Stimulated activated CD4-positive, alpha-beta T cell treated with anti-CD3 and anti-CD28 coated beads, Interleukin-4, amount 100 ng/mL, for 24 hours (primary cell): ENCODE measurements at places on chromosomes 12 and 14.

GRCh38 chr12:8648576-8649205 lies 13.9 kb downstream of the MFAP5 start:
- DNase-seq, result peak; percentile 73

DNA sequence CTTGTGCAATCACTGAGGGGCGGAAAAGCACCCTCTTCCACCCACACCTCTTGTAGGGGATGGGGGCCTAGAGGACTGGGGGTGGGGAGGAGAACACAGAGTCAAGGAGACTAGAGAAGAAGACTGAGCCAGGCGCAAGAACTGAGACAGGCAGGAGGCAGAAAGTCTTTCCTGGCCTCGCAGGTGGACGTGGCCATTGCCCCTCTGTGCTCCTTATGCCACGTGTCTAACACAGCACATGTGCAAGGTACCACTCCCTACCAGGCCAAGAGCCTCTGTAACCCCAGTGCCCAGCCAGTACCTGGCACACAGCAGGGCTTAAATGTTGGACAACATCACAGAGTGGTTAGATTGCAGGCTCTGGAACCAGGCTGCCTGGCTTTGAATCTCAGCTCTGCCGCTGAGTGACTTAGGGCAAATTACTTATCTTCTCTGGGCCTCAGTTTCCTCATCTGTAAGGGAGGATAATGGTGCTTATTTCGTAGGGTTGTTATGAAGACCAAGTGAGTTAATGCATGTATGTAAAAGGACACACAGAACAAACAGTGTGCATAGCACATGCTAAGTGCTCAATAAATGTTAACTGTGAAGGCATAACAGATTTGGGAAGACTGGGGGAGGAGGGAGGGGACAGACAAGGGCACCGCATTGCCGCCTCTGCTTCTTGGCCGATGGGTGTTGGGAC lies 1.4 kb upstream of the TAMALIN start:
- DNase-seq, result no peak

GRCh38 chr12:56880125-56880992 lies 53.8 kb downstream of the SDR9C7 start:
- no peak for DNase-seq

GRCh38 chr14:68271913-68272391 lies 452.4 kb downstream of the RAD51B start:
- DNase-seq, result no peak

GRCh38 chr14:68182492-68182891 lies 362.9 kb downstream of the RAD51B start:
- DNase-seq, result peak; percentile 9

DNA sequence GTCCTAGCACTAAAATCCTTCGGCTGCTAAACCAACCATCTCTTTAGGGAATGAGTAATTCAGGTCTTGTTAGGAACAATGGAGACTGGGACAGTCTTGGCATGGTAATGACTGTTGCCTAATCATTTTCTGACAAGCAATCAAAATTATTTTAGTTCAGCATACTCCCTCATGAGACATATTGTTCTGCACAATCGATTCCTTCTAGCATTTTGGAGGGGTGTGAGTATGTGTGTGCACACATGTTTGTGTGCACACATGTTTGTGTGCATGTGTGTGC lies 2.1 kb upstream of the KRT1 start:
- no peak for DNase-seq

DNA sequence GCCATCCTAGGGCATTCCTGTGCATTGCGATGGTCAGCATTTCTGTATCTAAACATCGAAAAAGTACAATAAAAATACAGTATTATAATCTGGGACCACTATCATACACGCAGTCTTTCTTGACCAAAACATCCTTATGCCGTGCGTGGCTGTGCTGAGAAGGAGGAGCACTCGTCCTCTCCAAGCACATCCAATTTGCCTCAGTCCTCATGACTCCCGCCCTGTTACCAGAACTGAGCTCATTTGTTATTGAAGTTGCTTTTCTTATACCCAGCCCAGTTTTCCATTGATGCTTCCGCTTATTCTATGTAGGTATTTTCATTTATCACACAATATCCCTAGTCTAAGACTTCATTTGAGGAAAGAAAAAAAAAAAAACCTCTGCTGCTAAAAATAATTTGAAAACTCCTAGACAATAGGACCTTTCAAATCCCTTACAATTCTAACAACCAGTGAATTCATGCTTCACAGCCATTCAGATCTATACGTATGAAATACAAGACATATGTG lies 236.9 kb upstream of the PLEKHG7 start:
- no peak for DNase-seq

DNA sequence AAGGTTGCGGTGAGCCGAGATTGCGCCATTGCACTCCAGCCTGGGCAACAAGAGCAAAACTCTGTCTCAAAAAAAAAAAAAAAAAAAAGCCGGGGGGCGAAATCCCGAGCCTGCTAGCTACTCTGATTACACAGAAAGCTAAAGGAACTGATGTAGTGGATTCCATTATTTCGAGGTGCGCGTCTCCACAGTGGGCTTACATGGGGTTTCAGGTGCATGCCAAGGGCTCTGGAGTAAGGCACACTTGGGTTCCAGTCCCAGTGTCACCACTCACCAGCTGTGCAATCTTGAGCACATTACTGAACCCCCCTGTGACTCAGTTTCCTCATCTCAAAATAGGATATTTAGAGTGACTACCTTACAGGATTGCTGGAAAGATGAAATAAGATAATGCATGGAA lies 1.7 kb upstream of the RAB15 start:
- no peak for DNase-seq

GRCh38 chr12:42407306-42407705 lies 81.3 kb downstream of the PPHLN1 start:
- DNase-seq, result no peak

GRCh38 chr14:94655169-94655710 lies 43.0 kb downstream of the SERPINA3 start:
- no peak for DNase-seq

DNA sequence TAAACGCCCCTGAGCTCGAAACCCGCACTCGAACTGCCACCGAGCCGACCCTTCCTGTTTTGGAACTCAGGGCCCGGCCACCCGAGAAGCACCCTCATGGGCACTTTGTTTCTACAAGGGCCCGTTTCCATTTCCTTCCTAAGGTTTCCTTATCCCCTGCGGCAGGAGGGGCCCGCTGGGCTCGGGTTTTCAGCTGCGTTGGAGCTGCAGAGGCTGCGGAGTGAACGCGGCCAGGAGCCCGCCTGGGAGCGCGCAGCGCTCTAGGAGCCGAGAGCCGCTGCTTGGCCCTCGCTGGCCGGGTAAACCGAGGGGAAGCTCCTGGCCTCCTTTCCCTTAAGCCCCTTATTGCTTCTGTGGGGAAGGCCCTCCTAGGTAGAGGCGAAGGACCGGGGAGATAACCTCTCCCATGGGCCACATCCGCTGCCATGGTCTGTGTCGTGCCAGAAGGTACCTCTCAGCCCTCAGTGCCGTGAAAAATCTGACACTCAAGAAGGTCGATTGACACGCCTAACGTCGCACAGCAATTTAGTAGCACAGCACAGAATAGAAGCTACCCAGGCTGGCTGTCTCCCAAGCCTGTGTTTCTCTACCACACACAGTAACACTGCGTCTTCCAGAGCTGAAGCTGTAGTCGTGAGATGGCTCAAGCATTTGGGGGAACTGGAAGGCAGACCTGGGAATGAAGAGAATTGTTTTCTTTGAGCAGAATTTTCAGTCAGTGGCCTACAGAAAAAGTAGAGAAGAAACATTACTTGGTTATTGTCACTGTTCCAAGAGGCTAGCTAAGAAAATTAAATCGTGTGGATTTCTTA lies 12.9 kb upstream of the CALM1 start:
- DNase-seq, result peak; percentile 53

DNA sequence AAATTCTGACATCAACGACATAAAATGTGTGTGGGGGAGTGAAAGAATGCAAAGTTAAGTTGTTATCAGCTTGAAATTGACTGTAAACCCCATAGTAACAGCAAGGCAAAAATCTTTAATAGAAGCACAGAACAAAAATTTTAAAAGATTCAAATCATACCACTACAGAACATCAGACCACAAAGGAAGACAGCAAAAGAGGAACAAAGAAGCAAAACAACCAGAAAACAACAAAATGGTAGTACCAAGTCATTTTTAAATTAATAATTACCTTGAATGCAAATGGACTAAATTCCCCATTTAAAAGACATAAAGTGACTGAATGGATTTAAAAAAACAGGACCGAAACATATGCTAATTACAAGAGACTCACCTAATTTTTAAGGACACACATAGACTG lies 31.3 kb downstream of the A2M start:
- no peak for DNase-seq

DNA sequence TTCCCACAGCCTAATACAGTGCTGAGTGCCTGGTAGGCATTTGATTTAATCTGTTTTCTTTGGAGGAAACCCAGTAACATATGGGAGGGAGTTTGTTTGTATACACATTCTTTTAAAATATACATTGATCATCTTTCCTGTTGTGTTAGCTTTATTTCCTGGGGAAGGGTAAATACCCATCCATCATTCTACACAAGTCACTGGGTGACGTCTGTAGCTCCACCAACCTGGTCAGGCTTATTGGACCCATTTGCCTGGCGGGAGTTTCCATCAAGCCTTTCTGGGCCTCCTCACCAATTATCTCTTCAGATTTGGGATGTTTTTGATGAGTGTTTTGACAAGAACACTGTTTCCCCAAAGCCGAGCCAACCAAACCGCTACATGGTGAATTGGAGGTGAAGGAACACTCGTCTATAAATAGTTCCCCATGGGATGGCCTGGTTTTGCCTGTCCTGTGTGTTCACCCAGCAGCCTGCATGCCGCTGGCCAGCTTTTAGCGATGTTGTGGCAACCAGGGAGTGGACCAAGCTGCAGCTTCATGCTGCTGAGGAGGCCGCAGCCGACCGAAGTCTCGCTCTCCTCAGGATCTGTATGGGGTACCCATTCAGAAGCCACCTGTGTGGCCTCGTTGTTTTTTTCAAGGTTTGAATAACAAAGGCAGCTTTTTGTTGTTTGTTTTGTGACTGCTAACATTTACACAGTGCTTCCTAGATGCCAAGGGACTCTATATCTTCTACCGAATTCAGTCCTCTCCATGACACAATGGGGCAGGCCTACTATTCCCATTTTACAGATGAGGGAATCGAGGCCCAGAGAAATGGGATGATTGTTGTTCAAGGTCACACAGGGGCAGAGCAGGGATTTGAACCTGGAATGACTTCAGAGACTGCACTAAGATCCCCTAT lies 22.6 kb downstream of the PLXNC1 start:
- DNase-seq, result no peak

DNA sequence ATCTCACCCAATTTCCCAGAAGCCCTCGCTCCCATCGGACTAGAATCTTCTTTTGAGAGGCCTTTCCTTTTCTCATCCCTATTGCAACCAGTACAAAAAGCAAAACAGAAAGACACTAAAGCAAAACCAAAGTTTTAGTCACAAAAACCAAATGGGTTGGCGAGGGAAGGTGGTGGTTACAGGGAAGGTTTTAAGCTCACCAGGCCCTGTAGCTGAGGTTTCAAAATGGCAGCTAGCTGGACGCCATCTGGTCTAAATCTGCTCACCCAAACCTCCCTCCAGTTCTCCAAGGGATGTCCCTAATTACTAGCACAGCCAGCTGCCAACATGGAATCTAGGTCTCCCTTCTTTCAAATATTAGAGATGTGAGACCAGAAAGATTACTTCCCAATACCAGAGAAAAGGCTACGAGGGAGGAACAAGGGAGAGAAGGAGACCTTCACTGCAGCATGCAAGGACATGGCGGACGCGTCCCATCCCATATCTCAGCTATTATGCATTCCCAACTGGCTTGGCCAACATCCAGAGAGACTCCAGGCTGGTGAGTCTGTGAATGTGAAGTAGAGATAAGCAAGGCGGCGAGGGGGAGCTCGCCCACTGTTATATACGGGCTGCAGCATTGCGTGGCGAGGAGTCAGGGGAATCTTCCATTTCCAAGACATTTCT lies 70.8 kb downstream of the DPF3 start:
- DNase-seq, result no peak

GRCh38 chr12:59736359-59736758 lies 140.5 kb downstream of the SLC16A7 start:
- no peak for DNase-seq

GRCh38 chr12:120983759-120984158 lies 5.4 kb downstream of the HNF1A start:
- no peak for DNase-seq

DNA sequence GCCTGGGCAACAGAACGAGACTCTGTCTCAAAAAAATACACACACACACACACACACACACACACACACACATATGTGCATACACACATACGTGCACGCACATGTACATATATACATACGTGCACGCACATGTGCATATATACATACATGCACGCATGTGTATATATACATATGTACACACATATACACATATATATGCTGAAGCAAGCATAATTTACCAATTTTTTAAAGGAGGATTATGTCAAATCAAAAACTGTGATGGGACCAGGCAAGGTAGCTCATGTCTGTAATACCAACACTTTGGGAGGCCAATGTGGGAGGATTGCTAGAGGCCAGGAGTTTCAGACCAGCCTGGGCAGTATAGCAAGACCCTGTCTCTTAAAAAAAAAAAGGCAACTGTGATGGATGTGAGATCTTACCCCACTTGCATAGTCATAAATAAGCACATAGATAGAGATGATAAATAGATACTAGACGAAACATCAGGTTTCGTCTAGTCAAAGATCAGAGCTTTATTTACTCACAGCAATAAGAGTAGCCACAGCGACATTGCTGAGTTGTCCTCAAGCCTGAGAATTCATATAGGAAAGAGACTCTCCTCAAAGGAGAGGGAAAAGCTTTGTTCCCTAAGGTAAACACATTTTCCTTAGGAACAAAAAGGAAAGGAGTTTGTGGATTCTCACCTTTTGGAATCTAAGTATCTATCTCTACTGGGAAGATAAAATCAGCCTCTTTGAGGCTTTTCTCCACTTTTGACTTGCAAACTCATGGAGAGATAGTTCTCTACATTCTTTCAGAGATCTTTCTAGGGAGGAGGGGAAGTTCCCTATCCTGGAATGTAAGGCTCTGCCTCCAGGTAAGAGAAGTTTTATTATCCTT lies 74.7 kb upstream of the AMN1 start:
- no peak for DNase-seq

GRCh38 chr12:48946205-48946604 lies 11.1 kb downstream of the ARF3 start:
- DNase-seq, result no peak

- no peak for DNase-seq
These were observed 39.5 kb downstream of the DGLUCY start for GRCh38 chr14:91153360-91153759.

DNA sequence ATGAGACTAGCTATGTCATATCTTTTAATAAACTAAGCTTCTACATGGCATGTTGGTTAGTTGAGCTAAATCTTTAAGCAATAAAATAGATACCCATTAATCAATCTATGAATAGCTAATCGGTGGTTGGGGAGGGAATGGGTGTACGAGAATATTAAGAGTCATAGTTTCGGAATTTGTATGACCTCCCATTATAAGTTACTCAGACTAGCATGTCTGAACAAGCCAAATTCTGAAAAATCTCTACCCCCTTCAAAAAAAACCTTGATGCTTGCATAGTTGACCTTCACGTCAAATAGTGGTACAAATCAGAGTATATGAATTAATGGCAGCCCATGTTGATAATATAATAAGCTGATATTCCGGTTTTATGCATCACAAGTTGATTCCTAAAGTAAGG lies 60.0 kb downstream of the PLEKHG7 start:
- DNase-seq, result no peak
